Pancreas (tissue), 10 donors: ENCODE measurements at places on chromosomes 7 and 10.

- no peak for DNase-seq
Measured at GRCh38 chr10:86182150-86182549, 184.4 kb downstream of the GRID1 start.

GRCh38 chr7:49791088-49791741, 17.8 kb downstream of the VWC2 start:
- DNase-seq, result peak; percentile 29

- DNase-seq, result no peak
Measured at GRCh38 chr7:40535678-40536077, 400.9 kb downstream of the SUGCT start.

DNA sequence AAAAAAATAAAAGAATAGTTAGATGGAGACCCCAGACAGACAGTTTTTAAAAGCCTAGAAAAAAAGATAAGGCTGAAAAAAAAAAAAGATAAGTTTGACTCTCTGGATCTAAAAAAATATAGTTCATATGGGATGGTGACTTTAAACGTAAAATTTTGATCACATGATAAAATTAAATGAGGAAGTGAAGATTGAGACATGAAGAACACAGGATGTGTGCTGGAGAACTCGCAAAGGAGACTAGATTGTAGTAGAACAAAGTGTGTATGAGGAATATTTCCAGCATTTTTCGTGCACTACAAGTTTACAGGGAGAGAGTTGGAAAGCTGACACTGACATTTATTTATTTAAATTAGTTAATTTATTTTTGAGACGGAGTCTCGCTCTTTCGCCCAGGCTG, 286.4 kb downstream of the PRPF18 start:
- DNase-seq, result no peak

DNA sequence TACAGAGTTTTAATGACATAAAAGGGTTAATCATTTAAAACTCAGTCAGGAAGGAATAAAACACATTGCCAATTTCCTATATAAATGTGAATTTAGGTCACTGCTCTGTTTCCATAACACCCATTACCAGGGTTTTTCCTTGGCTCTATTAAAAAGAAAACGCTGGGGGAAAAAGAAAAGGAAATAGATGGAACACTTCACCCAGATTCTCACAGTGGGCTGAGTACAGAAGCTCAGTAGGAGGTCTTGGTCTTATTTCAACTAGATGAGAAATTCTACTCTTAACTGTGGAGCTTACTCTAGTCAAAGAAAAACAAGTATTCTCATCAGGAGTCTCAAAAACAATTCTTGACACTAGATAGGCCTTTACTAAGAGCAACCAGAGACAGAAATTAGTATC, 36.5 kb downstream of the GLUD1 start:
- DNase-seq, result no peak

DNA sequence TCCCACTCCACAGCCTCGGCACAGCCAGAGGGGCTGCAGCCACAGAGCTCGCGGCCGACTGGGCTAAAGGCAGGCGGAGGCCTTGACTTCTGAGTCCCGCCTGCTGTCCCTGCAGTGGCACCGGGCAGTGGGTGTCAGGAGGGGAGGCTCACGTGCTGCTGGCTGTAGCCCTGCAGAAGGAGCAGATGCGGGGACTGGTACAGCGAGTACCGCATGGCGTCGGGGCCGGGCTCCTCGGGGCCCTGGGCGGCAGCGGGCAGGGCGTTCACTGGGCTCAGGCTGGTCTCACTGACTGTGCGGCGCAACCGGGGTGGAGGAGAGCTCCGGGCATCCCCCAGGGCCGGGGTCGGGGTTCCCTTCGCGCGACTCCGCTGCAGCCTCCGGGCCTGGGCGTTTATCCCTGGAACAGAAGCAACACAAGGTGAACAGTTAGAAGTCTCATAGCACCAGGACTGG, 25.6 kb downstream of the PAPOLB start:
- no peak for DNase-seq

DNA sequence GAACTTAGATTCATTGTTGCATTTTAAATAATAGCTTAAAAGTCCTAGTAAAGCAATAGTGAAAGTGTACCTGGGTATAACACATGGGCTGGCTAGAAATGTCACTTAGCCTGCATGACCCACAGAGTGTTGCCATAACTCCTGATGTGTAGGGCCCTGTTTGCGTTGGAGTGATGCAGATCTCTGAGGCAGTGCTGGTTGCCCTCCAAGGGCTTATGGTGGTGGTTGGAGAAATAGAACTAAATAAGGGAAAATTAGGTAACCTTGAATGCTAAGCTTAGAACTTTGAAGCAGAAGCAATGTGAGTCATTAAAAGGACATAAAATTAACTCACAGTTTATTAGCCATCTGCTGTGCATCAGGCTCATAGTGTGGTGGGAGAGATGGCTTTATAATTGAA, 105.7 kb downstream of the CCNY start:
- no peak for DNase-seq

- DNase-seq, result no peak
Measured at GRCh38 chr7:142733271-142733670, 16.0 kb upstream of the PRSS1 start.

- DNase-seq, result no peak
Measured at GRCh38 chr10:119297207-119297968, 90.0 kb downstream of the GRK5 start.

GRCh38 chr10:122246830-122247520, 24.1 kb upstream of the BTBD16 start:
- DNase-seq, result no peak

DNA sequence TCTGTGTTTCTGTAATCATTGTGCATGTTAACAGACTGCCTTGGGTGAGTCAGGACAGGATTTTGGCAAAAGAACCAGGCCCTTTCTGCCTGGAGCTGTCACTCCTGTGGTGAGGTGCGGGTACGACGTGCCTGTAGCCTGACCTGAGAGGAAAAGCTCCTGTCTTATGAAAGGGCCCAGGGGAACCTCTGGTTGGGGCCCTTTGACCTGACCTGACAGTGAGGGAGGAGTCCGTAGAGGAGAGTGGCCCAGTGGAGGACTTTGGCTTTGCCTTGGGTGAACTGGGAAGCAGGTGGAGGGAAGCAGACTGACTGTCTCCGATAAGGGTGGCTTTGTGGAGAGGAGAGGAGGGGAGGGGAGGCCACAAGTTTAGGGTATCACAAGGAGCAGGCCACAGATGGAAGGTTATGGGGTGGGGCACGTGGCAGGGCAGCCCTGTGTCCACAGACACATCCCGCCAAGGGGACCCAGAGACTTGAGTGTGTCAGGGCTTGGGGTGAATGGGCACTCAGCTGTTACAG, 6.9 kb downstream of the PFKP start:
- DNase-seq, result no peak

DNA sequence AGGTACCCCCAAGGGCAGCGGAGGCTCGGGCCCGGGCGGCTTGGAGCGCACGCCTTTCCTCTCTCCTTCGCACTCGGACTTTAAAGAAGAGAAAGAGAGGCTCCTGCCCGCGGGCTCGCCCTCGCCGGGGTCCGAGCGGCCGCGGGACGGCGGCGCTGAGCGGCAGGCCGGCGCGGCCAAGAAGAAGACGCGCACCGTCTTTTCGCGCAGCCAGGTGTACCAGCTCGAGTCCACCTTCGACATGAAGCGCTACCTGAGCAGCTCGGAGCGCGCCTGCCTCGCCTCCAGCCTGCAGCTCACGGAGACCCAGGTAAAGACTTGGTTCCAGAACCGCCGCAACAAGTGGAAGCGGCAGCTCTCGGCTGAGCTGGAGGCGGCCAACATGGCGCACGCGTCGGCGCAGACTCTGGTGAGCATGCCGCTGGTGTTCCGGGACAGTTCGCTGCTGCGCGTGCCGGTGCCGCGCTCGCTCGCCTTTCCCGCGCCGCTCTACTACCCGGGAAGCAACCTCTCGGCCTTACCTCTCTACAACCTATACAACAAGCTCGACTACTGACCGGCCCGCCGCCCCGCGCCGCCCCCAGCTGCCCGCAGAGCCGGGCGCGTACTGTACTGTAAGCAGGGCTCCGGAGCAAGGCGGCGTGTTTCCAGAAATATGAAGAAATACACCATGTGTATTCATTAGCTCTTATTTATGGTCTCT, 1.8 kb downstream of the HMX2 start:
- DNase-seq, result peak; percentile 55
